CD4-positive, alpha-beta T cell treated with Interleukin-12 subunit alpha and Interleukin-12 subunit beta, for 1 hour (primary cell): ENCODE measurements at places on chromosomes 13 and 19.

DNA sequence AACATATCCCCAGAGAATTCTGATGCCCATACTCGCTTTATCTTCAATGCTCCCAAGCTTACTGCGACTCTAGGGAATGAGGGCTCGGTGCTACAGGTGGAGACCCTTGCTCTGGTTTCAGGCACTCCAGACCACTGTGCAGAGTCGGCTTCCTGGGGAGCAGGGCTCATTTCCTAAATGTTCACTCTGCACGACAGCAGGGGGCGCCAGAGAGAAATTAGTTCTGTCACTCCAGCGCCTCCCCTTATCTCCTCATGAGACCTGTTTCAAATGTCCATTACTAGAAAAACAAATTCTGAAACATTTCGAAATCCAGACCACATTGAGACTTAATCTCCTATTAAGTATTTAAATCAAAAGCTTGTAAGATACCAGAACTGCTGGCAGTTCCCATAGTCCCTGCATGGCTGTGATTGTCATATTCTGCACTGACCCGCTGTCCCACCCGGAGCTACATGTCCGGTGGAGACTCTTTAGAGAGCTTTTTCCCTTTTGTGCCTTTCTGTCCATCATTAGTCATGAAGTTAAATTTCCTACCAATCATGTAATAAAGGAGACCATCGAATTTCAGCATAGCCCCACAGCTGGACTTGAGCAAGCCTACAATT is 22.4 kb downstream of the EPSTI1 start:
- DNase-seq, result peak; percentile 82

DNA sequence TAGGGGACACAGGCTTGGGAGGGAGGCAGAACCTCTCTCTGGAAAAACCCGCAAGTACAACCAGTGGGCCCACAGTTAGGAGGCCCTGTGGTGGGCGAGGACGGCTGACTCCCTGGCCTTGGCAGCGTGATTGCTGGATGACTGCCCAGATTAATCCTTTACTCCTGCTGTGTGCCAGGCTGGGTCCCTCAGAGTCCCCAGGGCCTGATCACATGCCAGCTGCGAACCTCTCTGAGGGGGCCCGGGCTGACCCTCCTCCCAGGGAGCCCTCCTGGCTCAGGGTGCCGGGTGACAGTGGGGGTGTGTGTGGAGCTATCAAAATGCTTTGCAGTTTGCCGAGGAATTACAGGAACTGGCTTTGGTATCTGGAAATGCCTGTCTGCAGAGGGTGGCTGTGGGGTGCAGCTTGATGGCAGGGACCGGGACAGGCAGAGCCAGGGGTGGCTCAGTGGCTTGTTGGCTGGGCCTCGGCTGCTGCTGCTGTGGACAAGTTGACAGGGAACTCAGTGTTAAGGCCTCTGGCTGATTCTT is 48.9 kb downstream of the DNM2 start:
- DNase-seq, result no peak

- DNase-seq, result no peak
These were observed 977 bp downstream of the EPHX3 start for GRCh38 chr19:15231271-15231670.

GRCh38 chr19:18961767-18962620 is 21.0 kb upstream of the HOMER3 start:
- peak; percentile 6 for DNase-seq

GRCh38 chr13:19606152-19606551 is 27.3 kb upstream of the MPHOSPH8 start:
- no peak for DNase-seq

GRCh38 chr13:29948244-29948643 is 97.8 kb upstream of the UBL3 start:
- no peak for DNase-seq

DNA sequence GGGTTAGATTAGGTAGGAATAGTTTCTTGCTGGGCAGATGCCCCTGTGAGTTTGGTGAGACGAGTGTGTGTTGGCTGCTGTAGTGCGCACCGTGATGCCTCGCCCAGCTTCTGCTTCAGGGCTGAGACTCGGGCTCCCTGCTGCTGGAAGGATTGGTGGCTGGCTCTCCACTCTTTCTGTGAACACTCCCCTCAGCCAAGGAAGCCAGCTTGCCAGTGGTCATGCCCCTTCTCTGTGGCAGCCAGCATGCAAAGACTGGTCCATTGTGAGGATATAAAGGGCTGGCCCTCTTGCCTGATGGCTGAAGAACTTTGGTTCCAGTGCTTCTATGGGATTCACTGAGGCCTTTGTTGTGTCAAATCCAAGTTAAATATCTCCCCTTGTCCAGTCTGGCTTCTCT is 2.9 kb upstream of the HTR2A start:
- no peak for DNase-seq

- DNase-seq, result no peak
These were observed 66.9 kb downstream of the CYSLTR2 start for GRCh38 chr13:48720621-48721020.

GRCh38 chr19:45782820-45783785 is 813 bp upstream of the DMPK start:
- DNase-seq, result no peak

DNA sequence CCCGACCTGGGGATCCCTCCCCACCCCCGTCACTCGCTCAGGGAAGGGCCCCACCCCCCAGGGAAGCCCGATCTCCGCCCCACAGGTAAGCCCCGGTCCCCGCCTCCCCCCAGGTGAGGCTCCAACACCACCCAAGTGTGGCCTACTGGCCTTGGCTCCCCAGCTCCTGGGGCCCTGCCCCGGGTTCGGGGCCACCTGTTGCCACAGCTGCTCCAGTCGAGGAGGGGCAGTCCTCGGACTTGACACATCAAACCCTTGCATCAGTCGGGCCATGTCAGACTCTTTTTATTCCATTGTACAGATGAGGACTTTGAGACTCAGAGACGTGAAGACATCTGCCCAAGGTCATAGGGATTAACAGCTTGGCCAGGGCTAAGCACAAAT is 512 bp downstream of the CC2D1A start:
- DNase-seq, result peak; percentile 39

DNA sequence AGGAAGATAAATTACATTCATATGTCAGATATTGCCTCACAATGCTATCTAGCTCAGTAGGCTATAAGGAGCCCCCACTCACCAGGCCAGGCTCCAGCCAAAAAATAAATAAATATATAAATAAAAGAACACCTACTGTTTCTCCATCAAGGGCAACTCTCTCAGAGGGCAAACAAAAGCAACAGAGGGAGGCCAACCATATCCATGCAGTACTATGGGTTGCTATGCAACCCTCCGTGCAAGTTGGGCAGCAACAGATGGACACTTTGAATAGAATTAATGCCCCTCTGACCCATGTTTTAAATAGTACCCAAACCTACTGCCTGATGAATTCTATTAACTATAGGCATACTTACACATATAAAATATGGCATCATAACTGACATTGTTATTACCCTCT is 279.8 kb upstream of the EDNRB start:
- DNase-seq, result no peak

DNA sequence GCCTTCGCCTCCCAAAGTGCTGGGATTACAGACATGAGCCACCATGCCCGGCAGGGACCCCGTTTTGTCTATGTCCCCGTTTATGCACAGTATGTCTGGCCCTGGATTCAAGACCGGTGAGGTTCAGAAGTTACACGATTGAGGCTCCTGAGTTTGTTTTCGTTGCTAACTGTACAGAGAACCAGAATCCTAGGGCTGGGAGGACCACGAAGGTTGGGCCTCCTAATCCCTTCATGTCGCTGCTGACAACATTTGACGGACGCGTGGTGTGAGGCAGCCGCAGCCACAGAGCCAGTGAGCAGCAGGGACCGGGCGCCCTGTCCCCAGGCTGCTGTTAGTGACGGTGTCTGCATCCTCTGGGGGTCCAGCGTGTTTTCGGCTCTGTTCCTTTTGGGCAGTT is 91.4 kb downstream of the ATP11A start:
- no peak for DNase-seq

GRCh38 chr13:101697745-101698144 is 245.3 kb downstream of the ITGBL1 start:
- no peak for DNase-seq

GRCh38 chr19:48121909-48122371 is 11.3 kb upstream of the PLA2G4C start:
- no peak for DNase-seq

GRCh38 chr13:75479102-75479740 is 2.7 kb downstream of the TBC1D4 start:
- DNase-seq, result no peak

DNA sequence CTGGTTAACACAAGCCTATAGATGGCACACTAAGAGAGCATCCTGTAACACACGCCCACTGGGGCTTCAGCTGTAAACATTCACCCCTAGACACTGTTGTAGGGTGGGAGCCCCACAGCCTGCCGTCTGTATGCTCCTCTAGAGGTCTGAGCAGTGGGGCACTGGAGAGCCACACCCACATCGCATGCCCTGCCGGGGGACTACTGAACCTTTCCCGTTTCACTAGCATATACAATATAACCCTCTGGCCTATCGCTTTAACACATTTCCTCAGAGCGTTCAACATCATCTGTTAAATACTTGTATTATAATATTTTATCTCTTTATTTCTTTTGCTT is 73.4 kb downstream of the PCDH9 start:
- DNase-seq, result no peak

GRCh38 chr19:12745166-12745897 is 6.3 kb upstream of the BEST2 start:
- DNase-seq, result no peak

DNA sequence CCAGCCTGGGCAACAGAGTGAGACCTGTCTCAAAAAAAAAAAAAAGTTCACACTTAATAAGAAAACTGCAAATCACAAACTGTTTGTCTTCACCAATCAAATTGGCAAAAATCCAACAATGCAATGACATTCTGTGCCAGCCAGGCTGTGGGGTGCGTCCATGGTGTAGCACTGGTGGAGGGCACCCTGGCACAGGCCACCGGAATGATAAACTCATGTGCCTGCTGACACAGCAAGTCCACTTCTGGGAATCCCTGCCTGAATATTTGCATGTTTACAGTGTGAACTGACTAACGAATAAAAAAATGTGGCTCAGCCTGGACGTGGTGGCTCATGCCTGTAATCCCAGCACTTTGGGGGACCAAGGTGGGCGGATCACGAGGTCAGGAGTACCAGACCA is 1.6 kb upstream of the LRRC25 start:
- DNase-seq, result no peak

- DNase-seq, result no peak
These were observed 19.9 kb upstream of the SHISA2 start for GRCh38 chr13:26071691-26072090.

DNA sequence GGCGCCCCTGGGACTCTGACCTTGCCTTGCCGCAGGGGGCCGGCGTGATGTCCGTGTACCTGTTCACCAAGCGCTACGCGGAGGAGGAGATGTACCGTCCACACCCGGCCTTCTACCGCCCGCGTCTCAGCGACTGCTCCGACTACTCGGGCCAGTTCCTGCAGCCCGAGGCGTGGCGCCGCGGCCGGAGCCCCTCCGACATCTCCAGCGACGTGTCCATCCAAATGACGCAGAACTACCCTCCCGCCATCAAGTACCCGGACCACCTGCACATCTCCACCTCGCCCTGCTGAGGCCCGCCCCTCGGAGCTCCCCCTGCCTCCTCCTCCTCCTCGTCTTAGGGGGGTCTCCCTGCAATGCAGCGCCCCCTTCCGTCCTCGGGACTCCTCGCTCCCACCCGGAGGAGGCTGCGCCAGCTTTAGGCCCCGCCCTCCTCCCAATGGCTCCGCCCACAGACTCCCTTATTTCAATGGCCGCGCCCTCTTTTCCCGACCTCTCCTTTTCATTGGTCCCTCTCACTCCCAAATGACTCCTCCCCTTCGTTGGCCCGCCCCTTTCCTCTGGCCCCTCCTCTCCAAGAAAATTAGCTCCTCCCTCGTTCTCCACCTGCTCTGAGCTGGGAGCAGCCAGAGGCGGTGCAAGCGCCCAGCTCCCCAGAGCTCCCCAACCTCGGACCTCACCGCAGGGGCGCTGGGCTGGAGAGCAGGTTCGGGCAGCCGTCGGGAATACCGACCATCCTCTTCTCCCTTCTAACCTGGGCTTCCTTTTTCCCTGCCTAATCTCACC is 20.5 kb upstream of the CACNG8 start:
- DNase-seq, result no peak

GRCh38 chr19:10138879-10139795 is 19.4 kb upstream of the EIF3G start:
- no peak for DNase-seq

- DNase-seq, result no peak
These were observed 1757.8 kb downstream of the PCDH9 start for GRCh38 chr13:65472336-65472735.

DNA sequence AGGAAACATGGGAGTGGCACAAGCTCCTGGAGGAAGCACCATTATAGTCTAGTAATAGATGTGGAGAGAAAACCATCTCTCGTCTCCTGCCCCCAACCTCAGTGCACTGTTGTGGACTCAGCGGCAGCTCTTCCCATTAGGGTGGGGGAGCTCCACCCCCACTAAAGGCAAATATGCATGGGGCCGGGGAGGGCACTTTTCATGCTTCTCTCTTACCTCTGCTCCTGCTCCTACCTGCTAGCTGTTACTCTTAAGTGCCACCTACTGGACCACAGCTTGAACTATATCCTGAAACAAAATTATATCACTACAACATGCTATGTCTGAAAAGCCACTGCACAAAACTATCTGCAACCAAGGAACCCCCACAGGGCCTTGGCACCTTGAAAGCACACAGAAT is 112.6 kb upstream of the DACH1 start:
- DNase-seq, result no peak

DNA sequence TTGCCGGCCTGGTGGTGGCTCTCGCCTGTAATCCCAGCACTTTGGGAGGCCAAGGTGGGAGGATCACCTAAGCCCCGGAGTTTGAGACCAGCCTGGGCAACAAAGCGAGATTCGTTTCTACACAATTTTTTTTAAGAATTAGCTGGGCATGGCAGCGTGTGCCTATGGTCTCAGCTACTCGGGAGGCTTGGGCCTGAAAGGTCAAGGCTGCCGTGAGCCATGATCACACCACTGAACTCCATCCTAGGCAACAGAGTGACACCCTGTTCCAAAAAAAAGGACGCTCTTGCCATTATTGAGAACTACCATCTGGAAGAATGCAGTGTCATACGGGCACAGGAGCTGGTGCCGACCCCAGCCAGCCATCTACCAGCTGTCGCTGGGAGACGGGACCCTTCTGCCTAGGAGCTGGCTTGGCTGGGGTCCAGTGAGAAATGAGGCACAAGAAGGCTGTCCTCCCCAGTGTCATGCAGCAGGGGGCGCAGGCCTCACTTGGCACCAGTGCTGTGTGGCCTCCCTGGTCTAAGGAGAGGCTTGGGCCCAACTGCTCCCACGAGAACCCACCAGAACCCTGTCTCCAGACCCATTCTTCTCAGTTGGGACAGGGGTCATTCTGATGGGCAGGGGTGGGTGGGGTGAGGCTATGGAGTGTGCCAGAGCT is 12.2 kb upstream of the RELB start:
- peak; percentile 74 for DNase-seq

DNA sequence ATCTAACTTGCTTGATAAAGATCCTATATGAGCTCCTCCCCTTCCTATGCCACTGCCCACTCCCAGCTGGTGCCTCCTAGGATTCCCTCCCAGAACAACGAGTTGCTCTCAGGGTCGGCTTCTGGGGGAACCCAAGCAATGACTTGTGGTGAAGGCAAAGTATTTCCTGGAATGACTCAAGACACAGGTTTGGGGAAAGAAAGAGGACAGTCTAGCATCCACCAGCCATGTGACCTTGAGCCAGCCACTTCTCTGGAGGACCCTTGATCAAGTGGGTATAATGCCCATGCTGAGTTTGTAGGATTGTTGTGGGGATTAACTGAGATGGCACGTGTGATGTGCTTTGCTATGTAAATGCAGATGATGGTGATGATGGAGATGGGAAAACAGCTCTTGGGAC is 33.0 kb downstream of the MBD3L2B start:
- no peak for DNase-seq
